ENCODE measurements at places on chromosomes 4 and X.

DNA sequence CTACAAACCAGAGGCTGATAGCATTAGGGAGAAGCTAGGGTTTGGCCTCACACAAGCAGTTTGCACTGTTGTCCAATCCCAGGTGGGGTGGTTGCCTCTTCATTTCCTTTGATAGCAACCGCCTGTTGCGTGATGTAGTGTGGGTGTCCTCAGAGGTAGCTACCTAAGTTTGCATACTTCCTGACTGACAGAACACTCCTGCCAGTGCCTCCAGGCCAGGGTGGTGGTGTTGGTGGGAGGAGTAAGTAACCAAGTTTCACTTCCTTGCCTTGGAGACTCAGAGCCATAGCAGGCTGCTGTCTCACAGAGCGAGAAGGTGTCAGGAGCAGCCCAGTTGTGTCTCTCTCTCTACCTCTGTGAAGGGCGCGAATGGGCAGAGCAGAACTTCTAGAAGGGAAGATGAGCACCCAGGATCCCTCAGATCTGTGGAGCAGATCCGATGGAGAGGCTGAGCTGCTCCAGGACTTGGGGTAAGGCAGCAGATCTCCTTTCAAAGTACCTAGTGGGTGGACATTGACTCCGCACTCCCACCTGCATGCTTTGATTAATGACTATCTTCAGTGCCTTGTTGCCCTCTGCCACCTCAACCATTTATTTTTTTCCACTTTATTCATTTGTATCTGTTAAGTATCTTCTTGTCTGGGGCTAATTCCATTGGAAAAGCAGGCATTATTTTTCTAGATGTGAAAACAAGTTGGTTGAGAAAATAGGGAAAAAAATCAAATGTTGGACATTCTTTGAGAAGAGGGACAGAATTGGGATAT is at the start of gene DAPP1:
Gene DAPP1, plus strand, starts transcription at position 283 of the 764 bp plus-strand sequence. Its CDS starts 87 bp downstream, at position 370.
- DNase-seq = no peak

DNA sequence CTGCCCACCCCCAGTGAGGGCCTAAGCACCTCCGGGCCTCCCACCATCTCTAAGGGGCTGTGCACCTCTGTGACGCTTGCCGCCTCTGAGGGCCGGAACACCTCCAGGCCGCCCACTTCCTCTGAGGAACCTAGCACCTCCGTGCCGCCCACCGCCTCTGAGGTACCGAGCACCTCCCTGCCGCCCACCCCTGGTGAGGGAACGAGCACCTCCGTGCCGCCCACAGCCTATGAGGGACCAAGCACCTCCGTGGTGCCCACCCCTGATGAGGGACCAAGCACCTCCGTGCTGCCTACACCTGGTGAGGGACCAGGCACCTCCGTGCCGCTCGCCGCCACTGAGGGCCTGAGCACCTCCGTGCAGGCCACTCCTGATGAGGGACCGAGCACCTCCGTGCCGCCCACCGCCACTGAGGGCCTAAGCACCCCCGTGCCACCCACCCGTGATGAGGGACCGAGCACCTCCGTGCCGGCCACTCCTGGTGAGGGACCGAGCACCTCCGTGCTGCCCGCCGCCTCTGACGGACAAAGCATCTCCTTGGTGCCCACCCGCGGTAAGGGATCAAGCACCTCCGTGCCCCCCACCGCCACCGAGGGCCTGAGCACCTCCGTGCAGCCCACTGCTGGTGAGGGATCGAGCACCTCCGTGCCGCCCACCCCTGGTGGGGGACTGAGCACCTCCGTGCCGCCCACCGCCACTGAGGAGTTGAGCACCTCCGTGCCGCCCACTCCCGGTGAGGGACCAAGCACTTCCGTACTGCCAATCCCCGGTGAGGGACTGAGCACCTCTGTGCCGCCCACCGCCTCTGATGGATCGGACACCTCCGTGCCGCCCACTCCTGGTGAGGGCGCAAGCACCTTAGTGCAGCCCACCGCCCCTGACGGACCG is 977 bp downstream of the MAGEE1 start:
- DNase-seq = no peak

- DNase-seq = no peak
Measured at GRCh38 chr4:109075621-109076020, 226.8 kb downstream of the COL25A1 start.

GRCh38 chrX:37315511-37316248 is 33.5 kb upstream of the PRRG1 start:
- DNase-seq = no peak

- DNase-seq = no peak
Measured at GRCh38 chrX:136529795-136530194, 2.2 kb upstream of the VGLL1 start.

DNA sequence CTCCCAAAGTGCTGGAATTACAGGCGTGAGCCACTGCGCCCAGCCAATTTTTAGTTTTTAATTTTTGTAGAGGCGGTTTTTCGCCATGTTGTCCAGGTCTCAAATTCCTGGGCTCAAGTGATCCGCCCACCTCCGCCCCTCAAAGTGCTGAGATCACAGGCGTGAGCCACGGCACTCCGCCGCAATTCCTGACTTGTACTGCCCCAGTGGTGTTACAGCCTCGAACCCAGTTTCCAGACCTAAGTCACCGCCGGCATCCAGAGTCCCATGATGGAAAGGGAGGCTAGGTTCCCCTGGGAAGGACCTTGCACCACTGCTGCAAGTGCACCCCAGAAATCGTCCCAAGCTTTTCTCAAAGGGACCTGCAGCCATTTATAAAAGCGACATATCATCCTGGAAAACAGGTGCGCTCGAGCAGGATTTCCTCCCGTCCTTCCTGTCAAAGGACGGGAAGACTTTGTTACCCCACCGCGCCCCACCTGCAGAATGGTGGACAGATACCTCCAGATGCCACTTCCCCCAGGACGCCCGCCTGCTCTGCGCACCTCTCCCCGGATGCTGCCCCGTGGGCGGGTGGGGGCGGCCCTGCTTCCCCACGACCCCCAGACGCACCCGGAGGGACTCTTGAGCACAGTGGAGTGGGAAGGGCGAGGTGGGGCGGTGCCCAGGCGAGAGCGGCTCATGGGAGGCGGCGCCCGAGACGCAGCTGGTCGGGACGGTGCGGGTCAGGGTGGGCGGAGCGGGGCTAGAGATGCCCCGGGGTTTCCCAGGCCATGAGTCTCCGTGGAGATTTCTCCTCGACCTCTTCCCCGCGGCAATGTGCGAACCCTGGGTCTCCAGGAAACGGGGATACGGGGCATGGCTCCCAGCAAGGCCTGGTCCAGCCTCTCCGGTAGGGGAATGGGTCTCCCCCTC is 947 bp upstream of the RPL10 start:
- no peak for DNase-seq

DNA sequence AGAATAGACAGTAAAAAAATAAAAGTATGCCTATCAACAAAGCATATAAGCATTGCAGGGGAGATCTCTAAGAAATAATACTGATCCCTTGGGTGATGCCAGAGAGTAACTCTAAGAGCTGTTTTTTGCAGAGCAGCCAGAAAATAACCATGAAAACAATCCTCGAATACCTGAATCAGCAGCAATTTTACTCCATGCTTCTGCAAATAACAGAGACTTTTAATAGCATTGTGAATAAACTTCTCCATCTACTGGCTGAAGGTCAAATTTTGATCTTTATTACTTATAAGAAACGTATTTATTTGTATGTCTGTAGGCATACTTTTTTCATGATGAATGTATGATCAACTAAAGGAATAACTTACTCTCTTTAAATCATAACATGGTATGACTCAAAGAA is 334.5 kb downstream of the GALNTL6 start:
- no peak for DNase-seq

DNA sequence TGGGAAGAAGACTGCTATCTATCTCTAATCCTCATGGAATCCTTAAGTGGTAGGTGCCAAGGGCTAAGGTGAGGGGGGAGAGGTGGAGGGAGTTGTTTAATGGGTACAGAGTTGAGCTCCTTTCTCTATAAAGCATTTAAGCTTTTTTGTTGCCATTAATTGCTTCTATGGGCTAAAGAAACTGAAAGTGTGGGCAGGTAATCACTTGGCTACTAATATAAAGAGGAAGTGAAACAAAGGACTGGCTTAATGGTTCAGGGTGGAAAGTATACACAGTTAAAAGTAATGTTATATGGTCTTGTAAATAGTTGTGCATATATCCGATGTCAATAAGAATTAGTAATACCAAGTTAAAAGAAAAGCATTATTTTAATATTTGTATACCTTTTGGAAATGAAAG is 83.9 kb downstream of the POLA1 start:
- DNase-seq = no peak

DNA sequence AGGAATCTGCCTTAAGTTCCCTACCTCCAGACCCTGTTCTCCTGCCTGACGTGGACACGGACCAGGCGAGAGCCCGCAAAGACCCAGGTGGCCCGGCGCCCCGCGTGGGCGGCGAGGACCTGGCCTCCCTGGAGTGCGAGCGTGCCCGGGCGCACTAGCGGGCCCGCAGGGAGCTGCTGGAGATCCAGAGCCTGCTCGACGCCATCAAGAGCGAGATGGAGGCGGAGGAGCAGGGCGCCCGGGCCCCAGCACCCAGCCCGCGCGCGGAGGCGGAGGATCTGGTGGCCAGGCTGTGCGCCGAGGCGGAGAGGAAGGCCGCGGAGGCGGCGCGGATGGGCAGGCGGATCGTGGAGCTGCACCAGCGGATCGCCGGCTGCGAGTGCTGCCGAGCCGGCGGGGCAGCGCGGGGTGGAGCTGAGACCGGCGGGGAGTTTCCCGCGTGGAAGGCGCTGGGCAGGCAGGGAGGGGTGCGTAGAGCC is 18.2 kb downstream of the MRFAP1 start:
- DNase-seq = no peak

GRCh38 chr4:78565971-78566372 is 14.4 kb downstream of the ANXA3 start:
- no peak for DNase-seq

- no peak for DNase-seq
Measured at GRCh38 chrX:52979993-52980392, 21.7 kb upstream of the FAM156A start.

DNA sequence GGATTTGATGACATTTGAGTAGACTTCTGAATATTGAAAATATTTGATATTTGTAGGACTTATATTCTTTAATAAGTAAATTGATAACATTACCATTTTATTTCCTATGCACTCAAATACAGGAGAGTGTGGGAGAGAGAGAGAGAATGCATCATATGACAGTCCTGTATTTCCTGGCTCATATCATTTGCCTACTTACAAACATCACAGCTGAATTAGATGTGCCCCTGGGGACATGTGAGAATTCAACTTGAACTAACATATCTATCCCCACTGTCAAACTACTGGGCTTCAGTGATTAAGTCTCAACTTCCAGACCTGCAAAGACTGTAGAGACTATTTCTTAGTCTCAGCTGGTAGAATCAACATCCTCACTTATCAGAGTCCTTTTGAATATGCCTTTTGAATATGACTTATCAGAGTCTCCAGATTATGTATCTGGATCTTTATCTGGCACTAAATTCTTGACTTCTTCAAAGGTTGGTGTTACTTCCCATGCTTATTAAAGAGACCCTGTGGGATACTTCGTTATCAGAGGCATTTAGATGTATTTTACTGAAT is 75.5 kb downstream of the PABPC4L start:
- no peak for DNase-seq

- DNase-seq = no peak
Measured at GRCh38 chr4:153634738-153635353, 49.2 kb upstream of the TLR2 start.

DNA sequence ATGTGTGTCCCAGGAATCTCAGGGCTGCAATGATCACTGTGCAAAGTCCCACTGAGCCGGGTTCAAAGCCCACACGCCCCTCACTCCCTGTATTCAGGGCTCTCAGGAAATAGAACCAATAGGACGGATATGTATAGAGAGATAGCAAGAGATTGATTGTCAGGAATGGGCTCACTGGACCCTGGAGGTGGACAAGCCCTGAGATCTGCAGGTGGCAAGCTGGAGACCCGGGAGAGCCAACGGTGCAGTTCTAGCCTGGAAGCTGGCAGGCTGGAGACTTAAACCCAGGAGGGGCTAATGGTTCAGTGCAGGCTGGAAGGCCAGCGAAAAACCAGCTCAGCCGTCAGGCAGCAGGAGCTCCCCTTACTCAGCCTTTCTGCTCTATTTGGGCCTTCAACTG is 52.8 kb upstream of the ADRA2C start:
- no peak for DNase-seq

DNA sequence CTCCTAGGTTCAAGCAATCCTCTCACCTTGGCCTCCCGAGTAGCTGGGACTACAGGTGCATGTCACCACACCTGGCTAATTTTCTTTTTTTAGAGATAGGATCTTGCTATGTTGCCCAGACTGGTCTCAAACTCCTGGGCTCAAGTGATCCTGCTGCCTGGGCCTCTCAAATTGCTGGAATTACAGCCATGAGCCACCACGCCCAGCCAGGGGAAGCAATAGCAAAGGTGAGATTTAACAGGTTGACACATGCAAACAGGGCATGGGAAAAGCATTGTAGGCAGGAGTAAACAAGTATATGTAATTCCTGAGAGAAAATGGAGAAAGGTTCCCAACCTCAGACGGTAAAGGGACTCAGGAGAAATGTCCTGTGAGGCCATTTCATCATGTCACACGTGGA is 33.6 kb upstream of the TBL1X start:
- no peak for DNase-seq

GRCh38 chr4:70728091-70728490 is 6.3 kb downstream of the RUFY3 start:
- no peak for DNase-seq

DNA sequence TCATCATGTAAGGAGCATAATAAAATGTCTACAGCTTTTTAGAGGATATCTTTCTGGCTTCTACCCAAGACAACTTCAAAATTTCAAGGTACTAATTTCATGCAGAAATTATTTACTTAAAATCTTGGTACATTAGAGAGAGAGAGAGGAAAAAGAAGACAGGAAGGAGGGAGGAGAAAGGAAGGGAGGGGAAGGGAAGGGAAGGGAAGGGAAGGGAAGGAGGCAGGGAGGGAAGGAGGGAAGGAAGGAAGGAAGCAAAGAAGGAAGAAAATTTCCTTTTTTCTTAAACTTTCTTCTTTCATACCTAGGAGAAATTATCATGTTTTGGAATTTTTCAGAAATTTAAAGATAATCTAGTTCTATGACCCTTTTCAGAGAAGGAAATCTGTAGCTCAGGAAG is 61.8 kb downstream of the HS3ST1 start:
- DNase-seq = no peak

GRCh38 chrX:112642349-112642748 is 37.4 kb downstream of the LHFPL1 start:
- DNase-seq = no peak

- DNase-seq = no peak
Measured at GRCh38 chrX:30781711-30782444, 107.2 kb downstream of the TAB3 start.

Measured in esophagus muscularis mucosa (tissue), 4 donors.